Dermis microvascular lymphatic vessel endothelial cell (primary cell): ENCODE measurements at places on chromosomes 6 and 20.

DNA sequence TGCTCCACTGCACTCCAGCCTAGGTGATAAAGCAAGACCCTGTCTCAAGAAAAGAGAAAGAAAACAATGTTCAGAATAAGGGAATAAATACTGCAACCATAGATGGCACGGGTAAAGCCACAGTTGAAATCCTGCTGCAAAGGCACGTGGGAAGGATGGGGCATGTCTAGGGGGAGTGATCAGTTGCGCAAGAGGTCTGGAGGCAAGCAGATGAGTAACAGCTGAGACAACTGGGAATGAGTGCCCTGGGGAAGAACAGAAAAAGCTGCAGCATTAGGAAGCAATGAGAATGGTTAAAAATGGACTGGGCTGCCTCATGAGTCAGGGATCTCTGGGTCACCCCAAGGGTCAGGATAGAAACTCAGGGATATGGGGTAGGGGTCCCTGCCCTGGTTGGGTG, 96.3 kb downstream of the GMPR start:
- DNase-seq: no peak

GRCh38 chr6:7828124-7828523, 82.5 kb downstream of the TXNDC5 start:
- no peak for DNase-seq

GRCh38 chr6:168161371-168161750, 82.3 kb upstream of the FRMD1 start:
- no peak for DNase-seq

DNA sequence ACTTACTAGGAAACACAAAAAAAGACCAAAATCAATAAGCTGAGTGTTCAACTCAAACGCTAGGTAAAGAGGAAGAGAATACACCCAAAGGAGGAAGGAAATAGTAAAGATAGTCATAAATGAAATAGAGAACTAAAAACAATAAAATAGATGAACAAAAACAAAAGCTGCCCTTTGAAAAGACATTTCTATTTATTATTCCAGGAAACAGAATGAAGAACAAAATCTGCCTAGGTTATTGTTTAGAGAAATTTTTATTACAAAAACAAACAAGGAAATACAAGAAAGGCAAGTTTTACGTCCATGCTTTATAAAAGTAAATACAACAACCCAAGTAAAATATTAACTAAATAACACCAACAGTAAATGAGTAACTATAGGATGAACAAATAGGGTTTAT, 20.1 kb downstream of the HLA-DMB start:
- no peak for DNase-seq

DNA sequence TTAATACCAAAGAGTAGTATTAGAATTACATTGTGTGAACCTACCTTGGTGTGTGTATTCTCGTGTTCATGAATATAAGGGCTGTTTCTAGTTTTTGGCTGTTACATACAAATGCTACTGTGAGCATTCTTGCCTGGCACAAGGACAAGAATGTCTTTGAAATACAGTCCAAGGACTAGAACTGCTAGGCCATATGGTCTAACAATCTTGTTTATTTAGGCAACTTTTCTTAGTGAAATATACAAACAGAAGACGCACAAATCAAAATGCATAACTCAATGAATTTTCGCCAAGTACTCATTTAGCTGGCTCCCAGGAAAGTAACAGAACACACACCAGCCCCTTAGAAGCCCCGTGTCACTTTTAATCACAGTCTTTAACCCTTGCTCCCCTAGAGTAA, 28.5 kb downstream of the KDM1B start:
- DNase-seq: no peak

DNA sequence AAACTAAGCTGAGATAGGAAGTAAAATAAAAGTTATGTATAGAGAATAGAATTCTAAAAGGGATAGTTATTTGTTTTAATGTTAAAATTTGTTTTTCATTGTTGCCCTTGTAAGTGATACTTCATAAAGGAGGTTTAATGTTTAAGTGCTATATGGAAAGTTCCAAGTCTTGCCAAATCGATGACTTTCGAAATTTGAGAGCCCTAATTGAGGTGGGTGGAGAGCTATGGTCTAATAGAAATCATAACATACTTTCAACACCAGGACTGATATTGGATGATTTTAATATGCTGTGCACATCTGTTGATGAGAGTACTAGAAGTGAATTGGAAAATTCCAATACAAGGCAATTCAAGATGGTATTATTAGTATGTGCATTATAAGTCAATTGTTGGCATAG, 64.6 kb downstream of the RNF144B start:
- DNase-seq: no peak

DNA sequence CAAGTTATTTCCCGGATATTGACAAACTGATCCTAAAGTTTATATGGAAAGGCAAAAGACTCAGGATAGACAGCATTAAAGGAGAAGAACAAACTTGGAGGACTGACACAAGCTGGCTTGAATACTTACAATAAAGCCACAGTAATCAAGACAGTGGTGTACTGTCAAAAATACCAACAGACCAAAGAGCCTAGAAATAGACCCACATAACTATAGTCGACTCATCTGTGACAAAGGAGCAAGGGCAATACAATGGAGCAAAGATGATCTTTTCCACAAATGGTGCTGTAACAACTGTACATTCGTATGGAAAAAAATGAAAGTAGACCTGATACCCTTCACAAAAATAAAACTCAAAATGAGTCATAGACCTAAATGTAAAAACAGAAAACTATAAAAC, 46.0 kb downstream of the ABHD12 start:
- DNase-seq: no peak

GRCh38 chr6:133547136-133547535, 306.0 kb downstream of the EYA4 start:
- no peak for DNase-seq
